ENCODE measurements at places on chromosomes 1 and 21.

DNA sequence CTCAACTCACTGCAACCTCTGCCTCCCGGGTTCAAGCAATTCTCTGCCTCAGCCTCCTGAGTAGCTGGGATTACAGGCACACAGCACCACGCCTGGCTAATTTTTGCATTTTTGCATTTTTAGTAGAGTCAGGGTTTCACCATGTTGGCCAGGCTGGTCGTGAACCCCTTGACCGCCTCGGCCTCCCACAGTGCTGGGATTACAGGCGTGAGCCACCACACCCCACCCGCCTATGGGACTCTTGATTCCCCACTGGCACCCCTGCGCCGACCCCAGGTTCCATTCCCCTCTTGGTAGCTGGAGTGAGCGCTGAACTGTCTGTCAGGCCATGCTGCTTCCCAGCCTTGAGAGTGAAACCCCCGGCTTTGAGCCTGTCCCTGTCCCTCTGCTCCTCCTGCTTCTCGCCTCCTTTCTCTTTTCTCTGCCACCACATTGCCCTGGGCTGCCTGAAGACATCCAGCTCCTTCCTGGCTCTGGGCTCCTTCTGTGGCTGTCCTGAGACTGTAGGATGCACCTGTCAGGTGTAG is 48.8 kb downstream of the IER5 start:
- H3K36me3 ChIP-seq, result no peaks in the 10 kb centered on the region
- peaks cover 13% of the 10 kb centered on the region for H3K4me1 ChIP-seq
- H3K4me3 ChIP-seq, result no peak overlapping the region
- no peak overlapping the region for H3K27ac ChIP-seq

GRCh38 chr1:245133995-245134715 is 20.6 kb upstream of the KIF26B start:
- no peaks in the 10 kb centered on the region for H3K36me3 ChIP-seq
- H3K4me3 ChIP-seq, result no peak overlapping the region
- H3K27me3 ChIP-seq, result no peaks in the 10 kb centered on the region

GRCh38 chr1:9371391-9371935 is 78.8 kb downstream of the SPSB1 start:
- H3K4me3 ChIP-seq, result no peak overlapping the region
- H3K4me1 ChIP-seq, result peaks cover 20% of the 10 kb centered on the region
- H3K36me3 ChIP-seq, result no peaks in the 10 kb centered on the region
- no peaks in the 10 kb centered on the region for H3K27me3 ChIP-seq
- peak overlapping the region; percentile 1 for H3K27ac ChIP-seq
- peak; percentile 81 for DNase-seq

DNA sequence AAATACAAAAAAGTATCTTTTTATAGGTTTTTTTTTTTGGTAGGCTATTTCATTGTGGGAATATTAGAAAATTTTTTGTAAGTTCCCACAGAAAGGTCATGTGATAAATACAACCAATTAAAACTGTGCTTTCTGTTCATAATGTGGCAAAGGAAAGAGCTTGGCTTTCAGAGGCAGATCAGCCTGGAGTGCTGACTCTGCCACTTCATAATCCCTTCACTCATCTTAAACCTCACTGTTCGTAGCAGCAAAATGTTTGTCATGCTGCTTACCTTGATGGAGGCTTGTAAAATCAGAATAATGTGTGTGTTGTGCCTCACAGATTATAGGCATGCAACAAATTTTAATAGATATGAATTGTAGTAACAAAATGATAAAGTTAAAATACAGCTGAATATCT is 176.8 kb downstream of the ZP4 start:
- DNase-seq, result no peak
- no peak overlapping the region for H3K4me3 ChIP-seq
- H3K36me3 ChIP-seq, result no peaks in the 10 kb centered on the region
- no peaks in the 10 kb centered on the region for H3K27me3 ChIP-seq
- no peaks in the 10 kb centered on the region for H3K4me1 ChIP-seq

GRCh38 chr1:203287109-203287893 is 18.0 kb upstream of the BTG2 start:
- no peak overlapping the region for H3K4me3 ChIP-seq
- H3K27ac ChIP-seq, result peak overlapping the region; percentile 61
- H3K4me1 ChIP-seq, result peaks cover 45% of the 10 kb centered on the region
- H3K36me3 ChIP-seq, result no peaks in the 10 kb centered on the region
- no peaks in the 10 kb centered on the region for H3K27me3 ChIP-seq
